ENCODE measurements at places on chromosomes 11 and 22.

DNA sequence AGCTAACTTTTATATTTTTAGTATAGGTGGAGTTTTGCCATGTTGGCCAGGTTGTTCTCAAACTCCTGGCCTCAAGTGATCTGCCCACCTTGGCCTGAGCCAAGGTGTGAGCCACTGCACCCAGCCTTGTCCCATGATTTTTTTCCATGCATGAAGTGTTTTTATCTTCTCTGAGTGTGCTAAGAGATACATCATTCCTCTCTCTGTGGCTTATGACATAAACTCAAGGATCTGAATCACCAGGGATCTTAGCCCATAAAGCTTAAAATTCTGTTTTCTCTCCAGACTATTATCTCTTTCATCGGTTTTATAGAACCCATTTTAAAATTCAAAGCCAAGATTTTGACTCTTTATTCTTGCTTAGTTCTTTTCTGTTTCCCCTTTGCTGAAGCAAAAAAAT, 48.4 kb upstream of the C11orf58 start:
- DNase-seq: no peak

DNA sequence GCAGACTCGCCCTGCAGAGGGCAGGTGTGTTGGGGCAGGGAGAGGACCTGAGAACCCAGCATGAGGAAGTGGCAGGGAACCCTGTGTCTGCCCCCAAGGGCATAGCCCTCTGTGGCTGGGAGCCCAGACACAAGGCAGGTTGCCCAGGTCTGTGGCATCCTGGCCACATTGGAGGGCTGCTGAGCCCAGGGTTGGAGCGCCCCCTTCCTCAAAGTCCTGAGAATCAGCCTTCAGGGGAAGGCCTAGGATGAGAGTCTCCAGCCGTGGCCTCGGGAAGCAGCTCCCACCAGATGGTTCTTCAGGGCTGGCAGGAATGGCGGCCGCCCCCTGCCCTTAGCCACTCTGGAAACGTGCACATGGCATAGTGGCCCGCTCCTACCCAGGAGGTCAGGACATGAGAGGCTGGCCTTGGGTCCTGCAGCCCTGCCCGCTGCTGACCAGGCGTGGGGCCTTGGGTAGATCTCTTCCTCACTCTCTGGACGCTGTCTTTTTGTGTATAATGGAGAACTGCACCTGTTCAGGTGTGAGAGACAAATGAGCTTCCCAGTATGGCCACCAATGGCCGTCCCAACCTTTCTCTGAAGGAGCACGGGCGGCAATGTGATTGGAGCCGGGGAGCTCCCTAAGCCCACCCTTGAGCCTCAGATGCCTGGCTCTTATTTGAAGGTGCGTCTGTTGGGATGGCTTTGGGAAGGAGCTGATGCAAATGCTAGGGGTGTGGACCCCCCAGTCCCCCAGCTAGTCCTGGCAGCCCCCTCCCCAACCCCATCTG, 4.6 kb upstream of the CDC42BPG start:
- no peak for DNase-seq

DNA sequence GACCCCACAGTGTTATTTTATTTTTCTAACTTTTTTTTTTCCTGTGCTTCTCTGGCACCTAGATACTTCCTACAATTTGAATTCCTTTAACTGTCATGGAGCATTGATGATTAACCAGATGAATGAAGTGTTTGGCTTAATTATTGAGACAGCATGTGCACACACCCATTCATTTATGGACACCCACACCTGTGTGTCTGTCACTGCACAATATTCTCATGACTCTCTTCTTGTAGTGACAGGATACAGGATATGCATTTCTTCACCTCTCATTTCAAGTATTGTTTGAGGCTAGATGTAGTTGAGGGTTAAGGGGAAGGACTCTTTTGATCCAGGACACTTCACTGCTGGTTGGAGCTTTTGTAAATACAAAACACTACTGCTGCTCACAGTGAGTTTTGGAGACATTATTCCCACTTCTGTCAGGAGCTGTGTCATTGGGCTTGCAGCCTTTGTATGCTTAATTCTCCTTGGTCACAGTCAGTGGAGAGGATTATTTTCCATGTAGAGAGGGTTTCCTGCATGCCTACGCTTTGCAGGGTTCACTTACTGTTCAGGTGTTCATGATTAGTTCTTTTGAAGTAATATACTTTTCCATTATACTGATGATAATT, 33.5 kb downstream of the SPECC1L start:
- no peak for DNase-seq

DNA sequence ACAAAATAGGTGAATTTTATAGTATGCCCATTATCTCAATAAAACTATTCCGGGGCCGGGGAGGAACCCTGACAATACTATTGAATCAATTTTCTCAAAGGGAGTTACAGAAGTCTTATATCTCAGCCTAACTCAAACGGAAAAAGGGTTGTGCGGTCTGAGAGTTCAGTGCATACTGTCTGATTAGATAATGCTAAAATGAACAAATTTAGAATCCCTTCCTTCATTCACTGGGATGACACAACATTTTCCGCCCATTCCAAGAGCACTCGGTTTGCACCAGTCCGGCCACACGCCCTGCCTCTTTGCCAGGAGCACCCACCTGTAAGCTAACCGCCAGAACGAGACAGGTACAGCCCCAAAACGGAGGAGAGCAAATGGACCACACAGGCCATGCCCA, 50.0 kb upstream of the NFRKB start:
- no peak for DNase-seq

GRCh38 chr11:12026331-12027211, 18.1 kb upstream of the DKK3 start:
- no peak for DNase-seq

Measured in activated naive CD8-positive, alpha-beta T cell treated with anti-CD3 and anti-CD28 coated beads, Interleukin-2, amount 50 U/mL, for 16 hours (primary cell).